Stimulated activated CD4-positive, alpha-beta T cell treated with anti-CD3 and anti-CD28 coated beads, TNF-alpha, amount 100 ng/mL, for 48 hours (primary cell): ENCODE measurements at places on chromosomes 1 and 21.
A peak's percentile ranks its signal among the peaks of the same experiment; 100 is the strongest.

DNA sequence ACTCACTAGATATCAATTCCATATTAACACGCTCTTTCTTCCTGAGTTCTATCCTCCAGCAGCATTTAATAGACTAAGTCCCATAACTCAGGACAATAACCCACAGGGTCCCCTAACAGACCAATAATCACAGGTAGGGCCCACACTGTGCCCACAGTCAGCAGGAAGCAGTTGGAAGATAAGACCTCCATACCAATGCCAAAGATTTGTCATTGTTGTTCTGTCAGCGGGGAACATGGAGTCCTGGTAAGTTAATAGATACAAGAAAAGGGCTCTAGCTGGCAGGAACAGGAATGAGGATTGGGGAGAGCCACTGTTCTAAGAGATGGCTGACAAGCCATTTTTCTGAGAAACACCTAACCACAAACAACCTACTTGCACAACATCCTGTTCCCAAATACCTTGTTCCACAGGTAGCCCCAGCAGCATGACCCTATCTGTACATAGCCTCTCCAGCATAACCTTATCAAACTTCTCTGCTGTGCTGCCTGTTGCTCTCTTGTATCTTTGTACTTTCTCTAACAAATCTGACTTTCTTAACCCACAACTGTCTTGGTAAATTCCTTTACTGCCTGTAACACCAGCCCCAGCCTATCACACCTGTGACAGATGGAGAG, 142.0 kb upstream of the KCNJ15 start:
- no peak for DNase-seq

- no peak for DNase-seq
These were observed 678 bp downstream of the TTC39A start for GRCh38 chr1:51329443-51330325.

GRCh38 chr1:151606384-151606783, 5.5 kb upstream of the SNX27 start:
- no peak for DNase-seq

- DNase-seq, result no peak
These were observed 80.4 kb downstream of the IFI44 start for GRCh38 chr1:78730054-78730453.

DNA sequence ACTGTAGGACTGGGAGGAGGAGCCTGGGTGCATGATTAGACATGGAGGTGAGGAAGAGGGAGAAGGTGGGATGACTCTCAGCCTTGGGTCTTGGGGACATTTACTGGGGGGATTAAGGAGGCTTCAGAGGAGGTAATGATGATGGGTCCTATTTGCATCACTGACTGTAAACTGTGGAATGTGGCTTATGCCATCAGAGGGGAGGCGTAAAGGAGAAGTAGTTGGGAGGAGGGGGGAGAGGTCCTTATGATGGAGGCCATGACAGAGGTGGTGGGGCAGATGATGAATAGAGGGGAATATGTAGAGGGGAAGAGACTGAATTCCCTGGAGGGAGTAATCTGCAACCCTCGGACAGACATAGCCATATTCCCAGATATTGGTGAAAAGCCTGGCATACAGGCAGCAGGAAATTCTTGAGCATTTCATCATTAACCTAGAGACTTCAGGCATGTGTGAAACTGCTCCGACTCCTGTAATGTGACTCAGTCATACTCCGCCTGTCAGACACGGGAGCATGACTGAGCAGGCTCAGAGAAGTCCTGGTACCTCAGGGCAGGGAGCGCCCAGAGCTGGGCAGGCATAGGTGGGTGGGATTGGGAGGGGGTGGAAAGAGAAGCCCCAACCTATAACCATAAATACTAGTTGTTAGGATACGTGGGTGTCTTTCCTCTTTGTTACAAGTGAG, 8.0 kb upstream of the LCE5A start:
- no peak for DNase-seq

DNA sequence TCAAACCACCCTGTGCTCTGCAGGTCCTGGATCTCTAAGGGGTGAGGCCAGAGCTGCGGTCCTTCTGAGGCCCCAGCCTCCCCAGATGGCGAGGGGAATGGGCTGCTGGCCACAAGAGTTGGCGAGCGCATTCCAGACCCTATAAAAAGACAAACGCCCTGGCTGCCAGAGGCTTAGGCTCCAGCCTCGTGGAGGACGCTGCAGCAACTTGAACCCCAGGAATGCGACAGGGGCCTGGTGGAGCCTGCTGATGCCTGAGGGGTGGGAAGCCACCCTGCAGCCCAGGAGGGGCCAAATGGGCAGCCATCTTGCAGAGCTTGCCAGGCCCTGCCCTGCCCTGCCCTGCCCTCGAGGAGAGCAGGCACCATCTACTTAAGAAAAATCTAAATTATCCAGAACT, 8.6 kb downstream of the CACNA1S start:
- DNase-seq, result no peak

- DNase-seq, result no peak
These were observed 16.4 kb downstream of the RAB4A start for GRCh38 chr1:229287267-229287666.

GRCh38 chr1:219991511-219991810, 54.8 kb downstream of the EPRS1 start:
- DNase-seq, result no peak

DNA sequence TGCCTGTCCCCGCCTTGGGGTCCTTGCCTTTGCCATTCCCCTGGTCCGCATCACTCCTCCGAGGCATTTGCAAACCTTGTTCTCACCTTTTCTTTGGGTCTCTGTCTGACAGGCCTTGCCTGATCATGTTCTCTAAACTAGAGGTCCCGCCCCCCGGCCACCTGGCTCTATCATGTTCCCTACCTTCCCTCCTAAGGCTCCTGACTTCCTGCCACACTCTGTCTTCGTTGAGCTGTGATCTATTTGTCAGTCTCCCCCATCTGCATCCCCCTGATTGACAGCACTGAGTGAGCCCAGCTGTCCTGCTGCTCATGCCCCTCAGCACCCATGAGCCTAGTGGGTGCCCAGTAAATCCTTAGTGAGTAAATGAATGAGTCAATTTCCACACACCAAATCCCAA, 22.8 kb downstream of the ERG start:
- DNase-seq, result no peak

DNA sequence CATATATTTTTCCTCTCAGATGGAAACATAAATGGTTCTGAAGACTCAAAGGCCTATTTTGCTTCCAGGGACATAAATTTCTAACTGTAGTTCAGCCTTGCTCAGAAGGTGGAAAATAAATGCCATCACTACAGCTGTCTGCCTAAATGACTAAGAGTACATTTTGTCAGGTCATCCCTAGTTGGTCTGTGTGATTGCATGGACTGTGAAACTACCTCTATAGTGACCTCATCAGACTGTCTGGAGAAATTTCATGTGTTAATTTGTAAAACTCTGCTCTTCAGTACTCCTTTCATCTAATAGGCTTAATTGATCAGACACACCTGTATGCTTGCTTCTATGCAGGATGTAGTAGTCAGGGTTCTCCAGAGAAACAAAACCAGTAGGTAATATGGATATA, 886.9 kb downstream of the AMY1C start:
- no peak for DNase-seq

DNA sequence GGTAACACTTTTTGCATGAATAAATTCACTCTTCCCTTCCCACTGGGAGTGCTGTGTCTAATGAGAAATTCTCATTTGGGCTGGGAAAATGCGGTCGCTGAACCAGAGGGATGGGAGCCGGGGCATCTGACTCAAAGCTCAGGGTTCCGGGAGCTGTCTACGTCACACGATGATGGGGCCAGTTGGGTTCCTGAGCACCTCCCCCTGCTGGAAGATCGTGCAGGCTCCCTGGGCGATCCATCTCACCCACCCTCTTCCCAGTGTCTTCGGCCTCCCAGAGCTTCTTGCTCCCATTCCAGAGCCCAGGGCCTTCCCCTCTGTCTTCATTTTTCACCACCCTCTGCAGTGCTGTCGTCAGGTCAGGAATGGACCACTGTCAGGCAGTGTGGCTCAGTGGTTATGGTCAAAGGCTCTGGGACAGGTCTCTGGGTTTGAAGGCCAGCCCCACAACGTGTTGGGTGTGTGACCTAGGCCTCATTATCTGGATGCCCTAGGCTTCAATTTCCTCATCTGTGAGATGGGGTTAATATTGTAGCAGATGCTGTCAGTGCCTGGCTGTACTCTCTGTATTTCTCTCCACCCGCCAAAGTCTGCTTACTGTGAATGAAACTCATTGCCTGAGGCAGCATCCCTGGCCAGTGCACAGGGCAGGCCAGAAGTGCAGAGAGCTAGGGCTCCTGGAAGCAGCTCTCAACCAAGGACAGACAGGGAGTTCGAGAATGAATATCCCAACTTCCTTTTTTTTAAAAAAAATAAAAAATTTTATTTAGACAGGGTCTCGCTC, 31.8 kb downstream of the IGSF21 start:
- no peak for DNase-seq

GRCh38 chr1:223209992-223210787, 67.1 kb upstream of the TLR5 start:
- no peak for DNase-seq

- DNase-seq, result no peak
These were observed 16.2 kb downstream of the CHRNB2 start for GRCh38 chr1:154583773-154584172.

DNA sequence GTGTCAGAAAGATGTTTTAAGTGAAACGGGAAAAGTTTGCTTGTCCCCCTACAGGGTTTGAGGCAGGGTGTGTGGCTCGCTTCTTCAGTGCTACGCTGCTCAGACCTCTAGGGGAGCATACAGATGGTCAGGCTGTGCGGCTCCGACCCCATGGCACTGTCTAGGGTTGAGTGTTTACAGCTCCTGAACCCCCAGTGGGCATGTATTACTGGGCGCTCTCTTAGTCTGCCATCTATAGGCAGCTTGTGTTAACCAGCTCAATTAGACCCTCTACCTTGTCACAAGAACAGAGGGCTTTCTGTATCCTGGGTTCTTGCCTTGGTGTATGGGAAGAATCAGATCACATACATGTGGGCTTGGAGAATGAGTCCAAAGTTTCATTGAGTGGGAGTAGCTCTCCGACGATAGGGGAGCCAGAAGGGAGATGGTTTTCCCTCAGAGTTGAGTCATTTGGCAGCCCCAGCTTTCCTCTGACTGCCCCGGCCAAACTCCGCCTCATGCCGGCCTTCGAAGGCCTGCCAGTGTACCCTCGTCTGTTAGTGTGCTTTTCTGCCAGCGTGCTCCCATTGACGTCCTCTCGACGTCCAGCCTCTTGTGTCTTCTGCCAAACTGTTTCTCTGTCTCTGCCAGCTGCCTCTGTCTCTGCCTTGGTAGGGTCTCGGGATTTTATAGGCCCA, 38.6 kb upstream of the ADGRL4 start:
- no peak for DNase-seq

DNA sequence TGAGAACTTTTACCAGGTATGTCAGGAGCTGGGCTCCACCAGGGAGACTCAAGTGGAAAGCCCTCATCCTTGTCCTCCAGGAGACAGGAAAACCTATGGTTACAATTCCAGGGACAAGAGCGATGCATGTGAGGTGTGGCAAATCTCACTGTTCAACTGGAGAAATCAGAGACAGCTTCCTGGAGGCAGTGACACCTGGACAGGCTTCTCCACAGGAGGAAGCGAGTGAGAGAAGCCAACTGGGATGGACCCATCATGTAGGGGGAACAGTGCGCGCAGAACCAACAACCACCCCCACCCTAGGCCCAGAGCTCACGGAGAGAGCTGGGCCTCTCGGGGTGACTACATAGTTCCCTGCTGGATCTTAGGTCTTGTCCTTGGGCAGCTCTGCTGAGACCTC, 5.6 kb upstream of the SLX9 start:
- DNase-seq, result no peak

GRCh38 chr1:4010814-4011605, 110.9 kb upstream of the C1orf174 start:
- no peak for DNase-seq

- DNase-seq, result peak; percentile 38
These were observed 474.5 kb downstream of the PTPRC start for GRCh38 chr1:199113265-199113869.

DNA sequence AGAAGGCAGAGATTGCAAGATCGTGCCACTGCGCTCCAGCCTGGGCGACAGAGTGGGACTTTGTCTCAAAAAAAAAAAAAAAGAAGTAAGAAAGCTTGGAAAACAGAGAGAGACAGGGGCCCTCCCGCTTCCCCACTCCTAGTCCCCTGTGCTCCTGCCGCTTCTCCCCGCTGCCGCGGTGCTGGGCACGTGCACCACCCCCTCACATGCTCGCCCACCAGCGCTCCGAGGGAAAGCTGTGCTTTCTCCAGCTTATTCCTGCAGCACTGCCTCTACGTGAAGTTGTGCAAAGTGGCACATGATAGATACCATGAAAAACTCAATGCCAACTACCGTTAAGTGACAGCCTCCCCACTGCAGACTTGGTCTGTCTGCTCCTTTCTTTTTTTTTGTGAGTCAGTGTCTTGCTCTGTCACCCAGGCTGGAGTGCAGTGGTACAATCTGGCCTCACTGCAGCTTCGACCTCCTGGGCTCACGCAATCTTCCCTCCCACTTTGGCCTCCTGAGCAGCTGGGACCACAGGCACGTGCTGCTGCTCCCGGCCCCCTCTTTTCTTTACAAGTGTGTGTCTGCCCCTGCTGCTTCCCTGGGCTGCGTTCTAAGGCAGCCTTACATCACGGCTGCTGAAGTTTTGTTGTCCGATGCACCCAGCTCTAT, 15.4 kb downstream of the SLX9 start:
- no peak for DNase-seq

DNA sequence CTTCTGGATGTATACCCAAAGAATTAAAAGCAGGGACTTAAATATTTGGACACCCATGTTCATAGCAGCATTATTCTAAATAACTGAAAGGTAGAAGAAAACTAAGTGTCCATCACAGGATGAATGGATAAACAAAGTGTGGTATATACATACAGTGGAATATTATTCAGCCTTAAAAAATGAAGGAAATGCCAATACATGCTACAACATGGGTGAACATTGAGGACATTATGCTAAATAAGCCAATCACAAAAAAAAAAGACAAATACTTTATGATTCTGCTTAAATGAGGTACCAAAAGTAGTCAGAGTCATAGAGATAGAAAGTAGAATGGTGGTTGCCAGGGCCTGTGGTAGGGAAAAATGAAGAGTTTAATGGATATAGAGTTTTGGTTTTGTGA, 14.1 kb downstream of the EEIG2 start:
- no peak for DNase-seq

DNA sequence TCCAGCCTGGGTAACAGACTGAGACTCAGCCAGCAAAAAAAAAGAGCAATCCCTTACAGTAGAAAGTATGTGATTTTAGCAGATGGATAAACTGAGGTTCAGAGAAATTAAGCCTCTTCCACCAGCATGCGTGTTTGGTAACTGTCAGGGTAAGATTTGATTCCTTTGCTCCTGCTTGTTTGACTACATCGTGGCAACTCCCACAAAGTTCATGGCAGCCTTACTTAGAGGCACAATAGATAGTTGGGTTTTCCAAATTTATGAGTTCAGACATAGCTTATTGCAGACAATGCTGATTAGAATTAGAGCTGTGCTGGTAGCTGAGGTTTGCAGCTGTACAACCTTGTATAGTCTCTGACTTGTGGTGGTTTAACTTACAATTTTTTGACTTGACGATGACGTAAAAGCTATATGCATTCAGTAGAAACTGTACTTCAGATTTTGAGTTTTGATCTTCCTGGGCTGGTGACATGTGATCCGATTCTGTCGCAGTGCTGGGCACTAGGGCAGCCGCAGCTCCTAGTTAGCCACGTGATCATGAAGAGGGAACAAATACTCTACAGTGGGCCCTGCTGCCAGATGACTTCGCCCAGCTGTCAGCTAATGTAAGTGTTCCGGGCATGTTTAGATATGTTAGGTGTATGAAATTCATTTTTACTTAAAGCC, 167.8 kb downstream of the DHRS3 start:
- DNase-seq, result no peak

GRCh38 chr1:235108185-235108593, 20.4 kb downstream of the TOMM20 start:
- no peak for DNase-seq

GRCh38 chr1:101360506-101360905, 123.7 kb downstream of the S1PR1 start:
- no peak for DNase-seq
